ENCODE measurements at places on chromosomes 7 and 10. TPM values are rescaled to one million over a fixed set of nuclear protein-coding genes. Genes with fewer than 3 reads are reported as not detected.
A peak's percentile ranks its signal among the peaks of the same experiment; 100 is the strongest.

GRCh38 chr10:4136121-4136520 lies 351.1 kb upstream of the KLF6 start:
- H3K27ac ChIP-seq: no peak overlapping the region
- H3K27me3 ChIP-seq: no peaks in the 10 kb centered on the region
- no peaks in the 10 kb centered on the region for H3K36me3 ChIP-seq
- no peak for DNase-seq

The CFAP69 gene
- 31.6 TPM for total RNA-seq

DNA sequence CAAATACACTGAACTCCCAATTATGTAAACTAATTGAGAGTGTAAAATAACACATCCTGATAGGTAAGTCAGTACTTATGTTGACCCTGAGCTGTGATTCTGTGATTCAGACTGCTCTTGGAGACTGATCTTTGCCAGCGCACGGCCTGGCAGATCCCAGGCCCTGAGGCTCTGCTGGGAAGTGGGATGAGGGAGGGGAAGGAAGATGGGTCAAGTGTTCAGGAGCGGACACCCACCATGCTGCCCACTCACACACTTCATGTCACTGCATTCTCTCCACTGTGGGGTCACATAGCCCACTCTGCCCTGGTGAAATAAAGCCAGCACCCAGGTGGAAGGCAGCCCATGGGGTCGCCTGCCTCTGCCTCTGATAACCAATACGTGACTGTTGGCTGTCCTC lies 226.2 kb downstream of the TNS3 start:
- H3K4me3 ChIP-seq: no peak overlapping the region
- no peaks in the 10 kb centered on the region for H3K36me3 ChIP-seq
- no peak for DNase-seq
- H3K27me3 ChIP-seq: no peaks in the 10 kb centered on the region

DNA sequence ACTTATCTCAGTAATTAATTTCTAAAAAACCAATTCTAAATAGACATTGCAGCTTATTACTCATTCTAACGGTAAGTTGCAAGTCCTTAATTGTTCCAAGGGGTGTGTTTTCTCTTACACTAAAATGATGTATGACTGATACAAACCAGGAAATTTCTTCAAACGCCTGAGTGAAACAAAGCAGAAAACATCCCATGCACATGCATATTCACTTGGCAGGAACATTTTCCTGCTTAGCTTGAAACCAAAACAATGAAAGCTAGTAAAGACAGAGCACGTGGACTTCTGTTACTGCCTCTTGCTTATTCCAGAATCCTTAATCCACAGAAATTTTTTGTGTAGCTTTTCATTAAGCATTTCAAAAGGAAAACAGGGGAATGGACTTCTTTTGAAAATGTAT lies 187.7 kb downstream of the MTERF1 start:
- peaks cover 13% of the 10 kb centered on the region for H3K4me1 ChIP-seq
- no peaks in the 10 kb centered on the region for H3K27me3 ChIP-seq
- no peak for DNase-seq
- no peak overlapping the region for H3K27ac ChIP-seq

DNA sequence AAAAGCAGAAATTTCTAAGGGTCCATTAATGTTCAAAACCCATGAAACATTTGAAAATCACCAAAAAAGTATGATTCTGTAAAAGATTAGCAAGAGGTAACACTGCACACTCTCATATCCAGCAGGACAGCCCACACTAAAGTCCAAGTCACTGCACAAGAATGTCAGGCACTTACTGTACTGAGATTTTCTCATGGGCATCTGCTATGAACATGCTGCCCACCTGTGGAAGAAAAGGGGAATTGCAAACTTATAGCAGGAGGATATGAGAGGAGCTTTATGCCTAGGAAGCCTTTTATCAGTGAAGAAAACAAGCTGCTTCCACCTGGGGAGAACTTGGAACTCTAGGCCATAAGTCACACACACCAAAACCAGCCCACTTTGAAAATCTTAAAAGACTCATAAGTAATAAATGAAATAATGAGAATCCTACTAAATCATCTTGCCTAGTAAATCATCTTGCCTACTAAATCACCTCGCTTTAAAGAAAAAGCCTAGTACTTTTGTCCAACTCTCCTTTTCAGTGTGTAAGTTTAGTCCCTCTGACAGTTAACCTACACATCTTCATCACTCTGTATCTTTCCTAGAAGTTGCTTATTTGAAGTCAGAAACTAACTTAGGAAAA lies 46.1 kb downstream of the ARMH3 start:
- no peaks in the 10 kb centered on the region for H3K27me3 ChIP-seq
- no peak overlapping the region for H3K4me3 ChIP-seq
- H3K4me1 ChIP-seq: peaks cover 3% of the 10 kb centered on the region
- DNase-seq: peak; percentile 53
- H3K36me3 ChIP-seq: peaks cover 15% of the 10 kb centered on the region
